ENCODE measurements at places on chromosomes 4 and X.
A peak's percentile ranks its signal among the peaks of the same experiment; 100 is the strongest.

DNA sequence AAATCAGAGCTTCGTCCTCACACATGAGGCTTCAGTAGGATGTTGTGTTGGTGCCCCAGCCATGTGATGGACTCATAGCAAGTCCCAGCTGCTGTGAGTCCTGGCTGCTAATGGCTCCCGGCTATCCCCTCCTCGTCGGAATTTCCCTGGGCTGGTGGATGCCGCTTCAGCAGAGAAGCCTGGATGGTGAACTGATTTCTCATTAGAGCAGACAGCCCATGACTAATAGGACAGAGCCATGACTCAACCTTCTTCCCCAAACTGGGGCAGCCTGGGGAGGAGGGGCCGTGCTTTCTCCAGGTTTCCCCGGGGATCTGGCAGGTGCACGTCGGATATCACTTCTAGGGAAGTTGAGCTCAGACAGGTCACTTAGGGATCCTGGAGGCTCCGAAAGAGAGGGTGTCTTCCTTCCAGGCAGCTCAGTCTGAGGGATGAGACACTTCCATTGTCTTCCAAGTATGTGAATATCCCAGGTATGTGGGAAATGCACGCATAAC lies 112.7 kb downstream of the ASMT start:
- no peak for DNase-seq

GRCh38 chr4:11514779-11515419 lies 86.2 kb upstream of the HS3ST1 start:
- no peak for DNase-seq

- DNase-seq: peak; percentile 4
Observed at GRCh38 chrX:50988649-50989048, 78.1 kb downstream of the BMP15 start.

- no peak for DNase-seq
Observed at GRCh38 chrX:83509254-83509801, 1.2 kb downstream of the POU3F4 start.

GRCh38 chrX:13476384-13476783 lies 93.0 kb upstream of the EGFL6 start:
- DNase-seq: no peak

DNA sequence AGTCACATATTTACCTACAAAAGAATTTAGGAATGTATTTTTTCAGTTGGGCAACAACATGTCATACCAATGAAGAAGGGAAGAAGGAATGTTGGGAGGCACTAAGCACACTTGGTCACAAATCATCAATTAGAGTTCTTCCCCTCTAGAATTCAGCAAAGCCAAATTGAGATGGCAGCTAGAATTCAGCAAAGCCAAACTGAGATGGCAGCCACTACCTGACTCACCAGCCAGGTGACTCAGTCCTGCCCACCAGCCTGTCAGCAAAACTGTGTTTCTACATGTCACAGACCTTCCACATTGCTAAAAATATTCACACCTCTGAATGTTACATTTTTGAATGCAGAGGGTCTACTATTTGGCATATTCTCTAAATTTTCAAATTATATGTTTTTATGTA lies 63.2 kb upstream of the NOCT start:
- no peak for DNase-seq

All from activated naive CD4-positive, alpha-beta T cell treated with anti-CD3 and anti-CD28 coated beads, Interleukin-2, amount 50 U/mL, for 72 hours (primary cell).